ENCODE measurements at places on chromosomes 2 and 18.

DNA sequence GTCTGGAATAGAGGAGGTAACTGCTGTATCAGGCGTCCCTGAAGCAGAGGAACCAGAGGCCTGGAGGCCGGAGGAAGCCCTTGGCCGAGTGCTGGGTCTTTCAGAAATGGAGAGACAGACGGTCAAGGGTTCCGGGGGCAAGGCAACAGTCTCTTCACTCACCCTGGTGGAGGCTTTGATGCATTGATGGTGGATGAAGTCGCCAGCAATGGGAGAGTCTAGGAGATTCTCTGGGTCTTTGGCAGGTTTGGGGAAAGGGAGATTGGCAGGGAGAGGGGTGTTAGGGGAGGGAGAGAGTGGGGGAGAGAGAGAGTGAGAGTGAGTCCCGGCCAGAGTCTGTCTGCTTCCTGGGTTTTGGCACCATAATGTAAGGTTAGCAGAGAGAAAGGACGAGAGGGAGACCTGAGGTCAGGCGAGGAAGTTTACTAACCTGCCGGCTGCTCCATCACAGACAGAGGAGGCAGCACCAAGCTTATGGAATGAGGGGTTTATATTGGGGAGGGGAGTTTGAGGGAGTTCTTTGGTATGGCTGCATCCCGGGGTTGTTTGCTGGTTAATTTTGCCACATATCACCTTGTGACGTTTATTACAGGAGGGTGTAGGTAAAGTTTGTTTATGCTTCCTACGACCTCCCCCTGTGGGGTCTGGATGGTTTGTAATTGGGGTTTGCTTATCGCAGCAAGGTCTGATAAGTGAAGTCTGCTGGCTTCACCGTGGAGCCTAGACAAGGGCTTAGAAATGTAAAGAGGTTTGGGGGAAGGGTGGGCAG lies 19.6 kb downstream of the COMMD1 start:
- DNase-seq = no peak

DNA sequence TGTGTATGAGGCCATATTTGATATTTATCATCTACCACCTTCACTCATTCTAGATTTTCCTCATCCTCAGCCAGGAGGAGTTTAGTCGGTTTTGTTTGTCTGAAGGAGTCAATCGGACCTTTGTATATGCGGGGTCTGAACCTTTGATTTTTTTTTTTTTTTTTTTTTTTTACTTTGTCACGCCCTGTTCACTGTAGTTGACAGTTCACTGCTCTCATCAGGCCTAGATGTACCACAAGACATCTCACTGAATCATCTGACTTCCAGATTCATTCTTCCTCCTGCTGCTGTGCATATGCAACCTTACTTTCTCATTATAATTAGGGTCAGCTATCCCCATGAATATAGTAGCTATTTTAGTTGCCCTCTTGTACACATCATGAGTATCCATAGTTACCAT lies 133.2 kb downstream of the ARHGAP15 start:
- DNase-seq = no peak

GRCh38 chr2:199261239-199261638 lies 196.5 kb downstream of the SATB2 start:
- peak; percentile 29 for DNase-seq

DNA sequence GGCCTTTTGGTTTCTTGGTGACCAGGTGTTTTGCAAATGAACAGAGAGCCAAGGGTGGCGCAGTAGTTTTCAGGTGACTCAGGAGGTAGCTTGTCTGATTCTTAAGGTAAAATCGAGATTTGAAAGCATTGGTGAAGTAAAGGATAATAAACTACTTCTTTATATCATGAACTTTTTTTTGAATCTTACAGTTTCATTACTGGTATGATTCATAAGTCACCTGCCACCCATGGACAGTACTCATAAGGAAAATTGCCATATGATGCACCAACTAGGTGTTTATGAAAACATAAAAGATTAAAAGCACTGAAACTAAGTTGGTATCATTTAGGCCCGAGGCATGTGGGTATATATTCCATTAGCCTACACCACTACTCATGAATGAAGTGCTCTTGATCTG lies 84.1 kb upstream of the MGAT5 start:
- no peak for DNase-seq

GRCh38 chr18:38413193-38413592 lies 847.6 kb upstream of the CELF4 start:
- no peak for DNase-seq

DNA sequence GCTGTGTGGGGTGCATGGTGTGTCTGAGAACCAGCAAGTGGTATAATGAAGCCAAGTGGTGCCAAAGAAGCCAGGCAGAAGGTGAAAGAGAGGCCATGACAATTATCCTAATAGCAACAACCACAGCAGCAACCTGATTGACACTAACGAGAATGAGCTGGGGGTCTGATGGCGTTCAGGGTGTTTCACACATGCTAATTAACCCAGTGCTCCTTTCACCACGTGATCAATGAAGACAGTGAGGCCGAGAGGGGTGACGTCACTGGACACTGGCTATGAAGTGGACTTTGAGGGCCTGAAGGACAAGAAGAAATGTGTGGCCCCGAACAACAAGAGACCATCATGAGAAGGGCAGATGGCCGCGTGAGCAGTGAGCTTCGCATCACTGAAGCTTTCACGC lies 364.4 kb upstream of the ID2 start:
- DNase-seq = no peak

- no peak for DNase-seq
Observed at GRCh38 chr2:105881286-105882136, 136.8 kb downstream of the NCK2 start.

GRCh38 chr18:56445422-56445821 lies 193.0 kb downstream of the TXNL1 start:
- DNase-seq = no peak
